NCI-H2171 (cell line): ENCODE measurements at places on chromosomes 2 and 18.

DNA sequence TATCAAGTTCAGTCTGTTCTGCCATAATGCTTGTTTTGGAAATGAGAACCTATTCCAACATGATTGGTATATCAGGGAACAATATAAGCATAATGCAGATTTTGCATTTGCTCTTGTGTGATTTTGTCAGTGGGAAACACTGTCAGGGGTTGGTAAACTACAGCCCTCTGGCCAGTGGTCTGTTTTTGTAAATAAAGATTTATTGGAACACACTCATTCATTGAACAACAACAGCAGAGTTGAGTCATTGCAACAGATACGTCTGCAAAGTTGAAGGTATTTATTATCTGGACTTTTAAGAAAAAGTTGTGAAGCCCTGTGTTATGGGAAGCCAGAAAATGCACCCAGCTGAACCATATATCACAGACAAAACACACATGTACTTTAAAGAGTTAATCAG is 83.1 kb downstream of the MCFD2 start:
- DNase-seq: no peak

GRCh38 chr2:219612577-219613286 is 14.7 kb upstream of the SLC4A3 start:
- DNase-seq: no peak

GRCh38 chr2:38905251-38905650 is 15.6 kb downstream of the ARHGEF33 start:
- no peak for DNase-seq

DNA sequence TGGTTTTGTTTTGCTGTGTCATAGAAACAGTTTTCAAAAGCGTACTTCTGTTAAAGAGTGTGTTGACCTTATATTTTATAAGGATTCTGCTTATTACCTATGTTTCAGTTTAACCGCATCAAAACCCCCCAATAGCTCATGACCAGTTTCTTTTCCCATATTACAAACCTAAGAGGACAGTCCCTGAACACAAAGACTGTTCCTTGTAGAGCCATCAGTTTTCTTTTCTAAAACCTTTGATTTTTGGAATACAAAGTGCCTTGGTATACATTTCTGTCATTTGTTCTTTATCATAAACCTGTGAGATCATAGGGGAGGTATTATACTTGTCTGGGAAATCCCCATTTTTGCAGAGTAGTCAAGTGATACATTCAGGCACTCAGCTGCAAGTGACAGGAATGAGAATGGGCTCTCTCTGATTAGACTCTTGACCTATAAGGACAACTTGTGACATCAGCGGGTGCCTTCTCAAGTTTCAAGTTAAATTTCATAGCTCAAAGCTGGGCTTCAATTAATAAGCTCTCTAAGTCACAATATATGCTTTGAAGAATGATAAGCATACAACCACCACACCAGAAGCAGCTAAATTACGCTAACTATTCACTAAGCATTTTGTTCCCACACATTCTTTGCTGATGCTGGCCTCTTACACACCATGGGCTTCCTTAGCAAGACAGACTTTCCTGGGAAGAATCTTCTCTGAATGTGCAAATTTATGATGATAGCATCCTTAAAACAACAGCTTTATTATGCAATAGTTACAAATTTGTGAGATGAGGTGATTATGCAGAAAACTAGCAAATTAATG is 97.5 kb upstream of the CD302 start:
- no peak for DNase-seq

DNA sequence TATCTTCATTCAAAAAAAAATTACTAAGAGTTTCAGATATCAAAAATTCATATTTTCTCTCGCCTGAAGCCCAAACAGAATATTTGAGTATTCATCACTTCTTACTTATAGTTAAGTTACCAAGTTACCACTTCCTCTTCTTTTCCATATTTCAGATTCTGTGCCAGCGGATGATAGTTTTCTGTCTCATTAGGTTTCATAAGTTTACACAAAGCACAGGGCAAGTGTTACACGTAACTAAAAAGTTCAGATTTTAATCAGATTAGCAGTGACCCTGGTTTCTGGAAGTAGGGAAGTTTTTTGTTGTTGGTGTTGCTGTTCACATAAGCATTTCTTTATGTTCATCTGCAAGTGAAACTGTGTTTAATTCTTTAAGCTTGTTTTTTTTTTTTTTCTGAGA is 10.2 kb downstream of the AFTPH start:
- DNase-seq: no peak

- no peak for DNase-seq
Observed at GRCh38 chr2:33372940-33373553, 103.4 kb upstream of the RASGRP3 start.

DNA sequence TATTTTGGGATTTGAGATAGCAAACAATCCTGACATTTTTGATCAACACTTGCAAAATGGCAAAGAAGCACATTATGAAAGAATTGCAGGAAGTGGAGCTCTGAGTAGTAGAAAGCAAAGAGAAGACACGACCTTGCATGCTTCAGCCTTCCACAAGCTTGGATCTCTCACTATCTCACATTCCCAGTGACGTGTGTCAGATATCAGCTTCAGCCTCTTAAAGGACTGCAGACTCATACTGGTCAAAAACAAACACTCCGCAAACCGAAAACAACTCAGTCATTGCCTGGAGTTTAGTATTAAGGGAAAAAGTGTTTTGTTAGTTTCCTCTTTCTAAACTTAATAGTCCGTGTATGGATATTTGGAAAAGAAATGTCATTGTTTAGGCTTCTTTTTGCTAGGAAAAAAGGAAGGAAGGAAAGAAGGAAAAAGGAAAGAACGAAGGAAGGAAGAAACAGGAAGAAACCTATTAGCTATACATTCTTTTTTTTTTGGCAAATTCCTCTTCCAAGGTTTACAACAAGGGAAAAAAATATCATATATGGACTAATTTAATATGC is 32.6 kb upstream of the SLC40A1 start:
- no peak for DNase-seq

- DNase-seq: no peak
Observed at GRCh38 chr2:184551626-184552025, 46.7 kb upstream of the ZNF804A start.

- DNase-seq: no peak
Observed at GRCh38 chr2:88669482-88670214, 21.8 kb upstream of the RPIA start.

- DNase-seq: no peak
Observed at GRCh38 chr2:3264010-3264744, 113.4 kb downstream of the EIPR1 start.

GRCh38 chr2:181178823-181179412 is 198.5 kb downstream of the UBE2E3 start:
- DNase-seq: no peak
